ENCODE measurements at places on chromosomes 7 and 10. TPM values are rescaled to one million over a fixed set of nuclear protein-coding genes. Genes with fewer than 3 reads are reported as not detected.

The VPS26A gene
- polyA plus RNA-seq = 23.4 TPM

- DNase-seq = no peak
Measured at GRCh38 chr10:63156236-63156635, 23.1 kb downstream of the NRBF2 start.

- no peak for DNase-seq
Measured at GRCh38 chr7:148611692-148612091, 21.1 kb downstream of the C7orf33 start.

DNA sequence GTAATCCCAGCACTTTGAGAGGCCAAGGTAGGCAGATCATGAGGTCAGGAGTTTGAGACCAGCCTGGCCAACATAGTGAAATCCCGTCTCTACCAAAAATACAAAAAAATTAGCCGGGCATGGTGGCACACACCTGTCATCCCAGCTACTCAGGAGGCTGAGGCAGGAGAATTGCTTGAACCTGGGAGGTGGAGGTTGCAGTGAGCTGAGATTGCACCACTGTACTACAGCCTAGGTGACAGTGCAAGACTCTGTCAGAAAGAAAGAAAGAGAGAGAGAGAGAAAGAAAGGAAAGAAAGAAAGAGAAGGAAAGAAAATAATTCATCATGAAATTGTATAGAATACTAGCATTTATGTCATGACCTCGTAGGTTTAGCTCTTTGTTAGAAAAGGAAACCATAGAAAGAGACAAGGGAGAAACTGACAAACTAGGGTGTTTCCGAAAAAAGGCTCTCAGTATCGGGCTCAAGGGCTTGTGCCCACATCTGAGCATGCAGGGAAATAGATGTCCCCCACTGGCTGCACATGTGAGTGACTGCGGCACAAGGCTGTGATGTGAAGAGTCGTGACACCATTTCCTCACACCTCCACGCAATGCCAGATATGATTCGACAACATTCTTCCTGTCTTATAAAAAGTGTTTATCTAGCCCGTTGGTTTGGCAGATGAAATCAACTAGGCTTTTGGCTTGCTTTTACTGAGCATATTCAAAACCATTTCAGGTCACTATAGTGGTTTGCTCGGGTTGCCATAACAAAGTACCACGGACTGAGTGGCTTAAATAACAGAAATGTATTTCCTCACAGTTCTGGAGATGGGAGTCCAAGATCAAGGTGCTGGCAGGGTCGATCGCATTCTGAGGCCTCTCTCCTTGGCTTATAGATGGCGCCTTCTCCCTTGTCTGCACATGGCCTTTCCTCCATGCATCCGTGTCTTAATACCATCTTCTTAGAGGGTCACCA lies 2.0 kb downstream of the SRGN start:
- DNase-seq = no peak

GRCh38 chr10:128043259-128044045 lies 82.8 kb downstream of the MKI67 start:
- DNase-seq = no peak

The ANKRD30A gene
- not detected for polyA plus RNA-seq

The LRIT1 gene
- not detected for polyA plus RNA-seq

DNA sequence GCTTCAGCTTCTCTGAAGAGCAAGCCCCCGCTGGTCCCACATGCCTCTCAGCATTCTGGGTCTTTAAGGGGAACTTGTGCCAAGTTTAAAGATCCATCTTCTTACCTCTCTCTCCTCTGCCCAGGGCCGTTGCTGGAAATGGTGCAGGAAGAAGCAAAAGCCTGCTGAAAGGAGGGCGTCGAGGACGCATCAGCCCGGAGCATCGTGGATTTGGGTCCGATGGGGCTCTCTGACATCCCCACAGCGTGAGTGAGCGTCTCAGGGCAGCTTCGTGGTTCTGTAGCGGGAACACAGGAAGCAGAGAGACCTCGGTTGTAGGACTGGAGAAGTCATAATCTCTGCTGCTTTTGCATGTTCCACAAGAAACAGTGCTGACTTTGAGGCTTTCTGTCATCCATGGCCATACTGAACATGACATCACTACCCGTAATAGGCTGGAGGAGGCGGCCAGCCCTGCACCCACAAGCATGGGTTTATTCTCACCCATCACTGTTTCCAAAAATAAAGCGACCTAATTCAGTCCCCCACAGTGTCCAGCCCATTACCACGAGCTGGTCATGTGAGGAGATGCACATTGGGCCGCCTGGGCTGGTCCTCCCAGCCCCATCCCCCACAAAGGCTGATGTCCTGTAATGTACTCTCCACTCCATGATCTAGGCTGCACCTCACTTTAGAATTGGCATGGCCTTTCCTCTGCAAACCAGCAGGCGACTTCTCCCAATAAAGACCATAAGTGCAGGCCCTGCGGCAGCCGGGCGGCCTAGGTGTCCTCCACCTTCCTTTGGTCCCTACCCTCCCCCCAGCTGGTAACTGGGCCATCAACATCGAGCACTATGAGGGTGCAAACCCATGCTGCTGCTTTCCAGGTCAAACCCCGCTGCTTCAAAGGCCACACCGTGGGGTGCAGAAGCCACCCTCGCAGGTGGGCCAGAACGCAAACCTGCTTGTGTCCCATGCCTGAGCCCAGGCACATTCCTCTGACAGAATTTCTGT lies 276.9 kb downstream of the TNS3 start:
- peak; percentile 71 for DNase-seq

- DNase-seq = no peak
Measured at GRCh38 chr7:98968621-98969020, 90.3 kb downstream of the TRRAP start.

The HOXA13 gene
- polyA plus RNA-seq = not detected

DNA sequence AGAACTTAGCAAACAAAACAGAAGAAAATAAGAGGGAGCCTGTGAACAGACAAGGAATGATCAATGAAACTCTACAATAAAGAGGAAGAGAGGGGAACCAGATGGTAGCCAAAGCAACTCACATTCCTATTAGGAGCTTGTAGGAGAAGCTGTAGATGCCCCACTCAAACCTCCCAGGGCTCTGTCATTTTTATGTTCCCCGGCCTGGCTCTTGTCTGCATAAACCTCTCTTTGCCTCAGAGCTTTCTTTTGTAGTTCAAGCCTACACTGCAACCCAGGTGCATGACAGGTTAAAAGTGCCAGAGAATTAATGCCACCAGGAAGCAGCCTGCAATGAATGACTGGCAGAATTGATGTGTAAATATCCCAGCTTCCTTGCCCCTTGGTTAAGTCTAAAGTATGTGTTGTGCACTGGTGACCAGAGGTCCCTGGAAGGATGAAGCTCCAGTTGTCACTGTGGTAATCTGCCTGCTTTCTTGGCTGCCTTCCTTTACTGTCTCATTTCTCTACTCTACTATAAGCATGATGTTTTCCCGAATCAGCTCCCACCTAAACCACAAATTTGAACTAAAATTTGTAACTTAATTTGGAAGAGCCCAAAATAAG lies 40.4 kb downstream of the HDAC9 start:
- no peak for DNase-seq

GRCh38 chr10:43844221-43844620 lies 195.5 kb upstream of the ZNF32 start:
- no peak for DNase-seq
